ENCODE measurements at places on chromosomes 3 and 15.

GRCh38 chr3:59189526-59189925 is 139.7 kb upstream of the CFAP20DC start:
- DNase-seq: no peak

GRCh38 chr15:54518156-54518882 is 540.1 kb downstream of the UNC13C start:
- DNase-seq: no peak

GRCh38 chr3:197878427-197878826 is 71.6 kb upstream of the RPL35A start:
- no peak for DNase-seq

- DNase-seq: no peak
These were observed 69.5 kb upstream of the MBNL1 start for GRCh38 chr3:152199102-152199840.

DNA sequence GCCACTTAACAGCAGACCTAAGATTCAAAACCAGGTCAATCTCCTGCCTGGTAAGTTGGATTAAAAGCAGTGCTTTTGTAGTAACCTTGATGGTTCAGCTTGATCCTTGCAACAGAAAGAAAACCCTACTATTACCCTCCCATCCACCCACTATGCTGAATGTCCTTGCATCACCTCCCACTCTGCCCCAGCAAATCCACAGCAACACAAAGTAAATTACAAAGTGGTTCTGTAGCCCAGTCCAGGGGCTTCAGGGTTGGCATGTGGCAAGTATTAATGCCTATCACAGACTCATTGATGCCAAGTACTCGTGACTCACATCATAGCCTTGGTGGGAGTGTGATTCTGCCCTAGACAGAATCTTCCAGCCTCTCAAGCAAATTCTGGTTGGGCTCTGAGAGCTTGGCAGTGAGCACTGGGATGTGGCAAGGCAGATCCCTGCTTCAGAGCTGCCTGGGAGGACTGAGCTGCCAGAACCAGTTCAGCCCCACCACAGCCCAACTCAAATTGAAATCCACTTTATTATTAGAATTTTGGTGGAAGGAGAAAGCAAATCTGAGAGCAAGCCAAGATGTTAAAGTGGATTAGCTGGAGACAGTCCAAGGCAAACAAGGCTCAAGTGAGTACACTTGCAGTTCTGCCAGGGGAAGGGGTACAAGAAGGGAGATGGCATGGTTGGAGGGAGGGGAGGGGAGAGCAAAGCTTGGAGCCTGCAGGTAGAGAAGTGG is 225.8 kb upstream of the UMPS start:
- DNase-seq: peak; percentile 62

DNA sequence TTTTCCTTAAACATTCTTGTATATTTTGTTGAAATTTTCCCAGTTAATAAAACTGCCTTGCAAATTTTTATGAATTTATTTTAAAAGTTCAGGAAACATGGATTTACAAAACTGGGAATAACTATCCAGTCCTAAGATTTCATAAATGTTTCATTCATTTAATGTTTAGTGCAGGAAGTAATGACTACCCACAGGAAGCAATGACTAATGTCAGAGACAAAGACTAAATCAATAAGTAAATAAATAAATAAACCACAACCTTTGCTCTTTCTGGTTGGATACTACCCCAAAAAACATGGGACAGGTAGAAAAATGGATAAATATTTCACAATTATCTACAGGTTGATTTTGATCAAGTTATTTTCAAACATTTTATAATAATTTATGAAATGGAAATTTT is 48.8 kb upstream of the TMCO5A start:
- no peak for DNase-seq

DNA sequence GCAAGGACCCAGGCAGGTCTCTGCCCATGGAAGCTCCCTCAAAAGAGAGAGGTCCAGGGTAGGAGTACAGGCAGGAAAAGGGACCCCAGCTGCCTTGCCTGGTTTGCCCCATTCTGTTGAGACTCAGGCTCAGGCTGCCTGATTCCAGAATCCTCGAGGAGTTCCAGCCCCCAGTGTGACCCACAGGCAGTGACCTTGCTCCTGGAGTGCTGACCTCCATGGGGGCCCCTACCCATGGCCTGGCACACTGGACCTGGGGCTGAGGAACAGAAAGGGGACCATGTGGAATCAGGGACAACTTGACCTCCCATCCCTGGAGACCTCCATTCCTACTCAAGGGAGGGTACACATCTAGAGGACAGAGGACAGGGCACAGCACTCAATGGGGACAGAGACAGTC is 3.4 kb upstream of the SEMA3B start:
- no peak for DNase-seq

DNA sequence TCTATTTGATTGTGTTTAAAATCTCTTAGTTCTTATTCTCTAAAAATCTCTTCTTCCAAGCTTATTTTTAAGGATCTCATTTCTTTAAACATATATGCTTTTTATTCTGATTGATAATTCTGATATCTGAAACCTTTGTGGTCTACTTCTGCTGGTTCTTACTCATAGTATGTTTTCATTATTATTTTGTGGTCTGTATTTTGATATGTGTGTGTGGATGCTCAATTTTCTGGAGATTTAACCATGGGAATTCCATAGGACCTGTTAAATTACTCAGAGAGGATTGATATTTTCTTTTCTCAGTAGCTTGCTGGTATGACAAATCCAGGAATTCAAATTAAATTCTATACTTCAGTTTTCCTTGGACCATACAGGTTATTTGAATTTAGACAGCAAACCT is 14.7 kb upstream of the HHLA2 start:
- DNase-seq: no peak

DNA sequence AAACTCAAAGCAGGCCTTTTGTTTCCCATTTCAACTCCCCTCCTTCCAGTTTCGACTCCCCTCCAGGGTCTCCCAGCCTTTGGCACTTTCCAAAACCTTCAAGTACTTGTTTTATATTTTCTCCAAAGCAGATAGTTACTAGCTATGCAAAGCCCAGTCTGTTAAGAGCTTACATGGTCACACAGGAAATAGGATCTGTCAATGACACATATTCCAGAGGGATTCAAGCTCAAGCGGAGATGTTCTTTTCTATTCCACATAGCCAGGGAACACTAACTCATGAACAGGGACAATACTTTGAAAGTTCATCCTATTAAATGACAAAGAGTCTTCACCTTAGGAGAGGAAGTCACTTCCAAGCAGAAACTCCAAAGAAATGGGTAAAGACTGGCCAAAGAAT is 18.6 kb downstream of the SUCLG2 start:
- no peak for DNase-seq
